ENCODE measurements at places on chromosomes 6 and 20.
A peak's percentile ranks its signal among the peaks of the same experiment; 100 is the strongest.

DNA sequence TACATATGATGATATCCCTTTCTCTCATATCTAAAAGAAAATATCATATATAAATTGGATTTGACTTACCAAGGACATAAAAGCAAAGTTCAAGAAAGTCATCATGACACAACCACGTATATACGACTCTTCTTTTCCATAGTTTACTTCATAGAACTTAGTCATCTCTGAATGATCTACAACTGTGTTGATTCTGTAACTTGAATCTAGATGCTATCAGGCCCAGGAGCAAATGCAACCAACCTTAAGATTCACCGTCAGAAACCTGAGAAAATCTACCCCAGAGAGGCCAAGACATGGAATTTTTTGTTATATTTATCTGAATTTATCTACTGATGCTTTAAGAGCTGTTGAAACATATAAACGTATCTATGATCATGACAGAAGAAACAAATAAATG, 165.6 kb downstream of the PDE10A start:
- DNase-seq = no peak

GRCh38 chr20:19995220-19995863, 21.8 kb upstream of the NAA20 start:
- DNase-seq = peak; percentile 50

GRCh38 chr20:38581013-38581412, at the start of gene ADIG:
Gene ADIG (plus strand): TSS chr20:38581197. CDS start chr20:38581251, 54 bp downstream.
- DNase-seq = no peak

DNA sequence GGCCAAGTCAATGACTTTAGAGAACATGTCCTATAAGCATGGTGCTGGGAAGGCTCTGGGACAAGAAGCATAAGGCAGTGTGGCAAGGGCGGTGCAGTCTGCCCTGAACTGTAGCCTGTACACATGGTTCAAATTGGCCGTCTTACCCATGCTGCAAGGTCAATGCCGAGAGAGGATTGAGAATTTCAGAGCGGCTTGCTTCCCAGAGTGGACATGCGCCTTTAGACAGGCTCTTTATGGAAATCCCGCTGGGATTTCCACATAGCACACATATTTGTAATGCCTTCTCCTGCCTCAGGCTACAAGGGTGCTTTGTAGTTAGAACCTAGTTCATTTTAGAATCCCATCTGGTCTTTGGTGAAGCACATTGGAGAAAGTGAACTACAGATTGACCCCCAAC, 36.1 kb upstream of the CEP162 start:
- DNase-seq = peak; percentile 21

DNA sequence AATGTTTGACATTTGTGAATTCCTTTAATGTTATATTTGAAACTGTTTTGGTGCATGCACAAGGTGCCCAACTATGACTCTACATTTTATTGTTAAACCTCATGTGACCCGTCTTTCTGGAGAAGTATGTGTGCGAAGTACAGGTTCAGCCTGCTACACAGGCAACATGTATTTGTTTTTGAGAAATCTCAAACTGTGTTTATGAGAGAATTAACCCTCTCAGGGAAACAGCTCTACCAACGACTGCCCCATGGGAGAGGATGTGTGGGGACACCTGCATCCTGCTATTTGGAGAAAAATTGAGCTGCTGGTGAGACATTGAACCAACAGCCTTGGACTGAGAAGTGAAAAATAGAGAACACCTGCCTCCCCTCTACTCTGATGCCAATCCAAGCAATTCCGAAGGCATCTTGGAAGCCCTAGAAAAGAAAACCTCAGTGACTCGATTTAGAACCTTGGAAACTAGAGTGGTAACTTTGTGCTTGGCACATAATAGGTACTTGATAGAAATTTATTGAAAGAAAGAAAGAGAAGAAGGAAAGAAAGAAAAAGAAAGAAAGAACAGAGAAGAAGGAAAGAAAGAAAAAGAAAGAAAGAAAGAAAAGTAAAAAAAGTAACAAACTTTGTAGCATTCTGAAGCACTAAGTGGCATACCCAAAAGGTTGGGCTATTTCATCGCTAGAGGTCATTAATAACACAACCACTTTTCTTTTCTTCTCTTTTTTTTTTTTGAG, 2.9 kb upstream of the AKAP12 start:
- DNase-seq = no peak

DNA sequence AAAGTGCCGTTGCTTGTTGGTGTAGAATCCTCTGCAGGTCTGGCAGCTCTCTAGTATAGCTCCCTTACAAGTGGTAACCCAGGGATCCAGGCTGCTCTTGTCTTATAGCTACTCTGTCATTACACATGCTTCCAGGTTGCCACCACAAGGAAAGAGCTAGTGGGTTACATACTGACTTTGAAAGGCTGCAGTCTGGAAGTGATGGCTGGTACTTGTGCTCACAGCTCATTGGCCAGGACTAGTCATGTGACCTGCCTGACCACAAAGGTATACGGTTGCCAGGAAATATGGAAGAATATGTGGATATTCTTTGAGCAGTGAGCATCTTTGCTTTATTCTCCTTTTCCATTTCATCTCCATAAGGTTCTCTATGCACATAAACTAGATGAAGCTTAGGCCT, 46.0 kb downstream of the RREB1 start:
- DNase-seq = no peak
